WTC11 (cell line): ENCODE measurements at places on chromosomes 6 and 20. TPM values are rescaled to one million over a fixed set of nuclear protein-coding genes. Genes with fewer than 3 reads are reported as not detected.

DNA sequence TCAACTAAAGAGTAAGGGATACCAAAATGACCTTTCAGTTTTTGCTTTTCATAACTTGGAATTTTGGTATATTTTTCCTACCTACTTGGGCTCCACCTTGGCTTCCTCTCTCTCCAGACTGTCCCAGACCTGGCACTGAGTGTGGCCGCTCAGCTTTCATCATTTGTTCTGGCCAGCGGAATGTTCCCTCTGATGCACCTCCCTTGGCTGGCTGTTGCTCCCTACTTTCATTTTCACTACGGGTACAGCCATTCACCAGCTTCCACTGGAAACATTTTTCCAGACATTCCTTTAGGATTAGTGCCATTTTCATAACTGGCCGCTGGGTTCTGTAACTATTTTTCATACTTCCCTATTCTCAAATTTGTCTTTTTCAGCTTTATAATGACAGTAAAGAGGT is 487.4 kb downstream of the TENT5A start:
- H3K4me3 ChIP-seq, result no peak overlapping the region
- no peaks in the 10 kb centered on the region for H3K36me3 ChIP-seq
- no peaks in the 10 kb centered on the region for H3K27me3 ChIP-seq
- no peaks in the 10 kb centered on the region for H3K4me1 ChIP-seq
- no peak for DNase-seq
- no peak overlapping the region for H3K27ac ChIP-seq

Gene ZNF311
- 2.0 to 3.7 TPM (median 3.4 TPM) in 3 replicates for total RNA-seq

Gene ELOVL2
- total RNA-seq, result 1.0 to 2.0 TPM (median 1.1 TPM) in 3 replicates

Gene IL17A
- total RNA-seq, result not detected in 3 replicates

GRCh38 chr20:47031004-47031403 is 136.4 kb downstream of the EYA2 start:
- H3K27me3 ChIP-seq, result no peaks in the 10 kb centered on the region
- no peaks in the 10 kb centered on the region for H3K4me1 ChIP-seq
- H3K27ac ChIP-seq, result no peak overlapping the region
- no peak overlapping the region for H3K4me3 ChIP-seq
- DNase-seq, result no peak
- no peaks in the 10 kb centered on the region for H3K36me3 ChIP-seq

GRCh38 chr6:65771946-65772345 is 64.9 kb upstream of the EYS start:
- DNase-seq, result no peak
- no peaks in the 10 kb centered on the region; the same call in none of the 2 replicates for H3K27me3 ChIP-seq
- H3K27ac ChIP-seq, result no peak overlapping the region
- no peak overlapping the region for H3K4me3 ChIP-seq

Gene MUC22
- total RNA-seq, result not detected in 3 replicates

- DNase-seq, result no peak
- no peak overlapping the region for H3K4me3 ChIP-seq
- no peak overlapping the region for H3K27ac ChIP-seq
- peaks cover 24% of the 10 kb centered on the region for H3K4me1 ChIP-seq
- H3K36me3 ChIP-seq, result no peaks in the 10 kb centered on the region
- peaks cover 39% of the 10 kb centered on the region for H3K27me3 ChIP-seq
Measured at GRCh38 chr20:2707353-2708072, 14.9 kb downstream of the EBF4 start.
